ENCODE measurements at places on chromosomes 5 and 9.

DNA sequence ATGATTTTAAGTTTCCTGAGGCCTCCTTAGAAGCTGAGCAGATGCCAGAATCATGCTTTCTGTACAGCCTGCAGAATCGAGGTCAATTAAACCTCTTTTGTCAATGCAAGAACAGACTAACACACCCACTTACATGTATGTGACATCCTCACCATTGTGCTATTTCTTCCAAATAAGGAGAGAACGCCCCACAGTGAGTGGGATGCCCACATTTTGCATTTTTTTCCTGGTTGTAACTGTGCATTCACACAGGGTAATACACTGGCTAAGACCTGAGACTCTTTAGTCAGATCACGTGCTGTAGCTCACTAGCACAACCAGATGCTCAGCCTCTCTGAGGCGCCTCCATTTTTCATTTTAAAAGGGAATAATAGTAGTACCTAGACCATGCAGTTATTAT lies 4.4 kb upstream of the CEMIP2 start:
- DNase-seq, result no peak

DNA sequence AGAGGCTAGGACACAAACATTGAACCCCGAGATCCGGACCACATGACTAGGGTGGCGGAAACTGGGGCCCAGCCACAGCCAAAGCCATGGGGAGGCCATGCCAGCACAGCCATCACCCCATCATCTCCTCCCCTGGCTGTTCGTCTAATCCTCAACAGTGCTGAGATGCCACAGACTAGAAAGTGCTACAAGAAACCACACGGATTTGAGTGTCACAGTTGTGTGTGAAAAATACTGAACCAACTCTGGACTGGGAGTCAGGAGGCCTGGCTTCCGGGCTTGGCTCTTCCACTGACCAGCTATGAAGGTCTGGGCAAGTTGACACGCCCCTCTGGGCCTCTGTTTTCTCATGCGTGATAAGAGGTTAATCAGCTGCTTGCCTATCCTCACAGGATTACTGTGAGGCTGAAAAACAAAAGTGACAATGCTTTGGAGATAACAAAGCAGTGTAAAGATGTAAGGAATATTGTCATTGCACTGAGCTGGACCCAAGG lies 38.8 kb upstream of the SHB start:
- no peak for DNase-seq

DNA sequence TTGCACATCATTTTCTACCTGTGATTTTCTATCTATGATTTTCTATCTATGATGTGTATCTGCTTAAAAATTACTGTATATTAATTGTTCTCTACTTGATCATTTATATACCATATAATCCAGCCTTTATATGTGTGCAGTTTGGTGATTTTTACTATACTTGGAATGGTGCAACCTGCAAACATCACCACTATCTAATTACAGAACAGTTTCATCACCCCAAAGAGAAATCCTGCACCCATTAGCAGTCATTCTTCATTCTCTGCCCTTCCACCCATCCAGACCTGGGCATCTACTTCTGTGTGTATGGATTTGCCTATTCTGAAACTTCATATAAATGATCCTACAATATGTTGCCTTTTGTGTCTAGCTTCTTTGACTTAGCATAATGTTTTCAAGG lies 51.3 kb downstream of the CARTPT start:
- no peak for DNase-seq

GRCh38 chr5:145245354-145245753 lies 589.8 kb downstream of the PRELID2 start:
- DNase-seq, result no peak

All from DMS79 treated with DMSO at 0.1 percent for 48 hours (cell line).